MG63 (cell line): ENCODE measurements at places on chromosomes 6 and 20.
A peak's percentile ranks its signal among the peaks of the same experiment; 100 is the strongest.

DNA sequence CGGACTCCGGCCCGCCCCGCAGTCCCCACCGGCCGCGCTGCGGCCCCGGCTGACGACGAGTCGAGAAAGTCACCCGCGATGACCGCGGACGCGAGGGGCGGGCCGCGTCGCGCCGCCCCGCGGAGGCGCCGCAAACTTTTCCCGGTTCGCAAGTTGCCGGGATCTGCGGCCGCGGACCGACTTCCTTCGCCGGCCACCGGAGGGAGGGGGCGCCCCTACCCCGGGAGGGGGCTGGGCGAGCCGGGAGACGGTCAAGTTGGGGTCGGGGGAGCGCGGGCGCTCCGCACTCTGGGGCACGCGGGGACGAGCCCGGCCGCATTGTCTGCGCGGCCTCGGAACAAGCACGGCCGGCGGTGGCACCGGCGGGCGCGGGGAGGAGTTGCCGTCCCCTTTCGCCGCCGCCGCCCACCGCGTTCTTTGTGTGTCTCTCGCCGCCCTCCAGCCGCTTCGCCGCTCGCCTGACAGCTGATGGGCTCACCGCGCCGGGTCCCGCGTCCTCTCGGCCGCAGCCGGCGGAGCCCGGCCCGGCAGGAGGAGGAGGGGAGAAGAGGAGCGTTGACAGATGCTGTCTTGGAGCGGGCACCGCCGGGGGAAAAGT is 131.6 kb downstream of the OGFRL1 start:
- peak; percentile 46 for DNase-seq

DNA sequence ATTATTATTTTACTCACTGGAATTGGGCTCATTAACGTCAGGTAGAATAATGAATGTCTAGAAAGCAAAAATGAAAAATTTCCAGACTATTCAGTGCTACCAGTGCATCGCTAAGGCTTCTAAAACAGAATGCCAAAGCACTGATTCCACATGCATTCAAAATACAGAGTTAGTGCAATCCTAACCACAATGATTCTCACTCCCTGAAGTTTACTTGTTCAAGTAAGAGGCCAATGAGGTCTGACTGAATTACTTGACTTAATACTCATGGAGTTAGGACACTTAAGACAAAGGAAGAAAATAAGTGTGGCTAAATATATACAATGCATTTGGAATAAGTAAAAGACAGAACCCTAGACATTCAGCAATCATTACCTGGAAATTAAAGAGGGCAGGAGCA is 220.5 kb downstream of the PKHD1 start:
- no peak for DNase-seq

DNA sequence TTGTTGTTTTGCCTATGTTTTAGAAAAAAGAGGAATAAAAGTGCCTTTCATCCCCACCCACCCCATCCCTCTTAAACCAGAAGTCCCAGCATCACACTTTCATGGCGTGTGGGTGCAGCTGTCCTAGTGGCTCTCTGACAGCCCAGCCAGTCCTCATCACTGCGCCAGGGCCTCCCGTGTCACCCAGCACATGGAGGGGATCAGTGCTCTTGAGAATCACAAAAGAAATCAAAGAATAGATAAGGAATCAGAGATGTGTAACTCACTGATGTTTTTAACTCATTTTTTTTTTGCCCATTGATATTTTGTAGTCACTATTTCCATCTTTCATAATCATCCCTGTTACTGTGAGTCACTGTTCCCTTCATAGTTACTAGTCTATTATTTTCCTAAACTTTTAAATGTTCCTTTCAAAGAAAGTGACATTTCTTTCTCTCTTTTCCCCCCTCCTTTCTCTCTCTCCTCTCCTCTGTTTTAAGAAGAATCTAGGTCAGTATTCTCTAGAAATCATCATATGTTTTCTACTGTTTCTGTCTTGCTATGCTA is 78.6 kb downstream of the AIG1 start:
- no peak for DNase-seq

DNA sequence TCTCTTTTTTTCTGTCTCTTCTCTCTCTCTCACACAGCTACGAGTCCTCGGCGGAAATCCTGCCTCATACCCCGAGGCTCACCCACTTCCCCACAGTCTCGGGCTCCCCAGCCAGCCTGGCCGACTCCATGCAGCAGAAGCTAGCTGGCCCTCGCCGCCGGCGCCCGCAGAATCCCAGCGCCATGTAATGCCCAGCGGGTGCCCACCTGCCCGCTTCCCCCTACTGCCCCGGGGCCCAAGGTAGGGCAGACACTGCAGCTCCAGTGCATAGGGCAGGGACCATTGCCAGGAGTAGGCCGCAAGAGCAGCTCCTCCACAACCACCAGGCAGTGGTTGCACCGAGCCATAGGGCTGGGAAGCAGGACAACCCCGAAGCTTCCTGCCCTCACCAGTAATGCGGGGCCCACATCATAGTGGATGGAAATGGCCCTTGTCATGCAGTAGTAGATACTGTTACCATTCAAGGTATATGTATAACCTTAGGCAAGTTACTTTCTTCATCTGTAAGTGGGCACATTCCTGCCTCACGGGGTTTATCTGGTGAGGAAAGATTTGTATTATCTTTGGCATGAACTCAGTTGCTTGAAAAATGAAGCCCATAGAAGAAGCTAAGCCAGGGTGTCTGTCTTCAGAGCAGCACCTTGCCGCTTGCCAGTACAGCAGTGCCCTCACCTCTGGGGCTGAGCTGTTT is 36.9 kb upstream of the ID1 start:
- no peak for DNase-seq

DNA sequence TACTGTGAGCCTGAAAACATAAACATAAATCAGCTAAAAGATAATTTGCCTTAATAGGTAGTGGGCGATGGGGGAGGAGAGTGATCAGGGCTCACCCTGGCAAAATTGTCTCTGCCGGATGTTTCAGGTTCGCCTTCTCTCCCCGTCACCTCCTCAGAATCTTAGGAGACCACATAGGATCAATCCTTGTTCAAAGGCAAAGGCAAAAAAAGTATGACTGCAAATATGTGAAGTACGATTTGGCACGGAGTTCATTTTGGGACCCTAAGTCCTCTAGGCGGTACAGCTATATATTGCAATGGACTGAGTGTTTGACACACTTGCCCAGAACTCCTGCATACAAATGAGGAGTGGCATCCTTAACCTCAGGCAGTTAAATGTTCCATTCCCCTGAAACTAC is 649.2 kb upstream of the FLRT3 start:
- no peak for DNase-seq

DNA sequence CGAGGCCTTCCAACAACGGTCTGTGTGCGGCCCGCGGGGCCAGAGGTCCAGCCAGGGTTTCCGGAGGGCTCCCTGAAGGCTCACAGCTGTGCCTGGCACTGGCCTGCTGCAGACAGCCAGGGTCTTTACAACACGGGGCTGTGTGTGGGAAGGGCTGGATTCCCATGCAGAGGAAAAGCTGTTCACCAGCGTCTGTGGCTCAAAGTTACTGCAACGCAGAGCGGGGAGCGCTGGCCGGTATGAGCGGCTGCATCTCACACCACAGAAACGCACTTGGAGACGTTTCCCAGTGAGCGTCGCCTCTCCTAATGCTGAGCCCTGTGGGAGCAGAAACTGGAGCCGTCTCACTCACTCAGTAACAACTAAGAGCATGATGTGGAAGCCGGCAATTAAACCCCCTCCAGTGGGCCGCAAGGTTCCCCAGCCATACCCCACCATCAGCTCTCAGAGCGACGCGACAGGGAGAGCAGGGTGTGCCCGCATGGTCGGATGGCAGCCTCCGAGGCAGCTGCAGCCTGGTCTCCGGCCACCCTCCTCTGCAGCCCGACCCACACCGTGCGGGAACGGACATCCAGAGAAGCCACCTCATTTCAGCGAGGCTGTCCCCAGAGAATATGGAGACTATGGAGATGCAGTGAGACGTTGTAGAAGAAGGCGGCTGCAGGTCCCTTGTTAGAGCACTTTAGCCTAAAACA is 42.6 kb downstream of the DLL1 start:
- DNase-seq: no peak

DNA sequence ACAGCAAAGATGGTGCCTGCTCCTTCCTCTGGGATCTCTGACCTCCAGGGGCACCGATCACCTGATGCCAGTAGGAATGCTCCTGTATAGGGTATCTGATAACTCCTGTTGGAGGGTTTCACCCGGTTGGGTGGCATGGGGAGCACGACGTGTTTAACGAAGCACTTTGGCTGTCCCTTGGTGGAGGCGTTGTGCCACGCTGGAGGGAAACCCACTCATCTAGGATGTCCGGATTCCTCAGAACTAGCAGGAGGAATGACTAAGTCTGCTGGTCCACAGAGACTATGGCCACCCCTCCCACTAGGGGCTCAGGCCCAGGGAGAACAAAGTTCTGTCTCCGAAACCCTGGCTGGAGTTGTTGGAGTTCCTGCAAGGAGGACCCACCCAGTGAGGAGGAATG is 1624.4 kb downstream of the GRIK2 start:
- DNase-seq: no peak

DNA sequence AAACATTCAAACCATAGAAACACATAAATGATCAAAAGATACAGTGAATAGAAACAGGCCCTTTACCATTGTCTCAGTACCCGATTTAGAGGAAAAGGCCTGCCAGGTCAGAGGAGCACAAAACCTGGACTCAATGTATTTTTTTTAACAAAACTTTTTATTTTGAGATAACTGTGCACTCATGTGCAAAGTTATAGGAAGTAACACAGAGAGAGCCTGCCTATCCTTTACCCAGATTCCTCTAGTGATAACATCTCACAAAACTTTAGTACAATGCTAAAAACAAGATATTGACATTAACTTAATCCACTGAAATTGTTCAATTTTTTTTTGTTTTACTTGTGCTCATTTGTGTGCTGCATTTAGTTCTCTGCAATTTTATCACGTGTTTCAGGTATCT is 36.8 kb upstream of the SAMD3 start:
- no peak for DNase-seq

- DNase-seq: no peak
Measured at GRCh38 chr6:160766657-160766988, 64.6 kb downstream of the PLG start.

DNA sequence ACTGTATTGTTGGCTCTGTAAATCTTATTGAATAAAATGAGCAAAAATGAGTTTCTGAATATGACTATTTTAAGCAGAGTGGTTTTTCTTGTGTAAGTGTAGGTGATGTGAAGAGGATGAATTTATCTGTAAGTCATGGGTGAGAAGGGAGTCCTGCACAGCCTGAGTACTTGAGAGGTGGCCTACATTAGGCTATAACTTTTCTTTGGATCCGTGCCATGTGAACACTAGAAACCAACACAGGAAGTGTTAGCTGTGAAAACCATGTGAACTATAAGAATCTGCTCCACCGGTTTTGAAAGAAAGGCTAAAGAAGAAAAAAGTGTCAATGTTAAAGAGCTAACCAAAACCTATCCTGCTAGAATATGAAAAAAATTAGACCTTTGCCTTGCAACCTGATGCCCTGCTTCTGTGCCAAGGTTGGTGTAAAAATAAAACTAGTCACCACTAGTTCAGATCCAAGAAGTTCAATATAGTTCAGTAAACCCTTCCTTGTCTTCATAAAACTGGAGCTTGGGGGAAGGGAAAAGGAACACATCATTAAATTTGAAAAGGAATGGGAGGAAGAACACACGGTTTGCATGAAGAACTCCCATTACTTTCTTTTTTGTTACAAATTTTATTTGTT is 21.3 kb downstream of the PLCB1 start:
- DNase-seq: no peak

DNA sequence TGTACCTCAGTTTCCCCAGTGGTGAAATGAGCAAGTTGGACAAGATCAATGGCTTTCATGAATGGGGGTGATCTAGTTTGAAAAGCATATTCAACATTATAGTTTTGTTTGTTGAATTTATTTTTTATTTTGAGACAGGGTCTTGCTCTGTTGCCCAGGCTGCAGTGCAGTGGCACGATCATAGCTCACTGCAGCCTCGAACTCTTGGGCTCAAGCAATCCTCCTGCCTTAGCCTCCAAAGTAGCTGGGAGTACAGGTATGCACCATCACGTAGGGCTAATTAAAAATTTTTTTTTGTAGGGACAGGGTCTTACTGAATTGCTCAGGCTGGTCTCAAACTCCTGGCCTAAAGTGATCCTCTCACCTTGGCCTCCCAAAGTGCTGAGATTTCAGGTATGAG is 63.4 kb downstream of the CNBD2 start:
- DNase-seq: no peak

DNA sequence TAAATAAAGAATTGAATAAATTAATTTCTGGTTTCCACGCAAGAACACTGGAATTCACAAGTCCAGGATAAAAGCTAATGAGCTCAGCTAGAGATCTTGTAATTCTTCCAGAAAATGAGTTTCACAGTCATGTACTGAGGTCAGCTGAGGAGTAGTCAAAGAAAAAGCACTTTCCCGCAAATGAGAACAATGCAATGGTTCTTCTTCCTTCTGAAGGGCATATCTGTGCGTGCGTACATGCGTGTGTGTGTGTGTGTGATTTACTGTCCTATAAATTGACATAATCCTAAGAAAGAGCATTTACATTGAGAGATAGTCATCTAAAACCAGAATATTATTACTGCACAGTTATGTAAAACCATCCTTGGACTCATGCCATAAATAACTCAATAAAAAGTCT is 968.9 kb upstream of the EYS start:
- DNase-seq: no peak

DNA sequence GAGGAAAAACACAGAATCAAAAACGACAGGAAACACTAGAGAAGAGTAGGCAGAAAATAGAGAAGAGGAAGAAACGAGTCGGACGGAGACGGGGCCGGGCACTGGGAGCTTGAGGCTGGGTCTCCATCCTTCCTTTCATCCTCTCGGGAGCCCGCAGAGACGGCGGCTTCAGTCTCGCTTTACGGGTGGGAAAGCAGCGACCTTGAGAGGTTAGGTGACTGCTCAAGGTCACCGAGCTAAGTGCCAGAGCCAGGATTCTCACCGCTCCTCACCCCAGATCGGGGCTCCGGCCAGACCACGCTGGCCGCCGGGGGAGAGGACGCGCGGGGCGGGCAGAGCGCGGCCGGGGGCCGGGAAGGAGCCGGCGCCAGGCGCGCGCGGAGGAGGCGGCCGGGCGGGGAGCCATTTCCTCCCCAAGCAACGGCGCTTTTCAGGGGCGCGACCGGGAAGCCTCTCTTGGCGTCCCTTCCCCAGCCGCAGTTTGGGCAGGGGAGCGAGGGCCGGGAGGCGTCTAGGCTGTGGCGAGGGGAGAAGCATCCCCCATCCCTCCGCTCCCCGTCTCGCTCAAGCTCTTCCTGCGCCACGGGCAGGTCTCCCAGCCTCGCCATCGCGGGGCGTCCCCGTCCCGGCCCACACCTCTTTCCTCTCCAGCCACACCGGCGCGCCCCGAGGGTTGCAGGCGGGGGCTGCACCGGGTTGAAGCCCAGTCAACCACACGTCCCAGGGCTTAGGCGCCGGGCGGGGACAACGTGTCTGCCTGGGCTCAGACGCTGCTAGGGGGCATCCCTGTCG is 24.1 kb upstream of the MAP3K7 start:
- peak; percentile 35 for DNase-seq

GRCh38 chr6:1525364-1526038 is 84.2 kb upstream of the FOXC1 start:
- no peak for DNase-seq
